Colonic mucosa (tissue), 4 donors: ENCODE measurements at places on chromosomes 4 and X. TPM values are rescaled to one million over a fixed set of nuclear protein-coding genes. Genes with fewer than 3 reads are reported as not detected.

GRCh38 chrX:24232796-24233195 lies 81.1 kb downstream of the SUPT20HL2 start:
- H3K4me3 ChIP-seq, result no peak overlapping the region
- no peak overlapping the region for H3K27ac ChIP-seq
- no peaks in the 10 kb centered on the region for H3K27me3 ChIP-seq

DNA sequence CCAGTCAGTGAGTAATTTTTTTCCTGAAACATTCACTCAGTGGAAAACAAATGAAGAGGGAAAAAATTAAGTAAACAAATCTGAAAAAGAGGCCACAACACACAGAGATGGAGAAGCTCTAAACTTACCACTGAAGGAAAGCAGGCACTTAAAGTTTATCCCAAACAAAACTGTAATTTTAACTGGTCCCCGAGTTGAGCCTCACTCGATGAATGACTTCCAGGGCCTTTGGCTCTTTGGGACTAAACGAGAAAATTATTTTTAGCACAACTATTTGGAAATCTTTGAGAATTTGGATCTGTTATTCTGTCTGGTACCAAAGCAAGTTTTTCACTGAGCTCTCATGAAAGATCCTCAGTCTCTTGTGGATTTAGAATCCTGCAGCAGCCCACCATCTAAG lies at the start of gene C1QTNF7:
TSS of gene C1QTNF7 (plus strand) at position 333 of the 400 bp plus-strand sequence. CDS start 7,711 bp downstream, outside the sequence.
- no peaks in the 10 kb centered on the region for H3K4me1 ChIP-seq
- DNase-seq, result no peak
- no peak within 1 kb of the TSS for H3K4me3 ChIP-seq
- H3K36me3 ChIP-seq, result no peaks in the 10 kb centered on the region
- peak within 1 kb of the TSS; percentile 4 for H3K27ac ChIP-seq
- H3K27me3 ChIP-seq, result no peaks in the 10 kb centered on the region

DNA sequence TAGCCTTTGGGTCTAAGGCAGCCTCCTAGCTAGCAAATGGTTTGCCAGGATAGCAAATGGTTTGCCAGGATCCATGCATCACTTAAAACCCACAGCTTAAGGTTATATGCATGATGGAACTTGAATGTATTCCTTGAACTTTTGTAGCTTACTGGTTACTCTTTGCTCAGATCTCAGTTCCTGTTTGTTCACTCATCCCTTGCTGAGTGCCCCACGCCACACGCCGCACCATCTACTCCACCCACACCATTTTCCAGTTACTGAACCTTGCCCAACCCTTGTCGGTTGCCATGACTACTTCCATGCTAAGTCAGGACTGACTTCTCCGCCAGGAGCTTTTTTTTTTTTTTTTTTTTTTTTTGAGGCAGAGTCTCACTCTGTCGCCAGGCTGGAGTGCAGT lies 29.5 kb upstream of the XIAP start:
- no peaks in the 10 kb centered on the region for H3K27me3 ChIP-seq
- DNase-seq, result peak; percentile 80
- H3K27ac ChIP-seq, result peak overlapping the region; percentile 65
- H3K4me3 ChIP-seq, result no peak overlapping the region

- H3K4me1 ChIP-seq, result no peaks in the 10 kb centered on the region
- no peak overlapping the region for H3K27ac ChIP-seq
- DNase-seq, result no peak
- H3K27me3 ChIP-seq, result no peaks in the 10 kb centered on the region
These were observed 170.4 kb upstream of the TET2 start for GRCh38 chr4:104976262-104976661.

DNA sequence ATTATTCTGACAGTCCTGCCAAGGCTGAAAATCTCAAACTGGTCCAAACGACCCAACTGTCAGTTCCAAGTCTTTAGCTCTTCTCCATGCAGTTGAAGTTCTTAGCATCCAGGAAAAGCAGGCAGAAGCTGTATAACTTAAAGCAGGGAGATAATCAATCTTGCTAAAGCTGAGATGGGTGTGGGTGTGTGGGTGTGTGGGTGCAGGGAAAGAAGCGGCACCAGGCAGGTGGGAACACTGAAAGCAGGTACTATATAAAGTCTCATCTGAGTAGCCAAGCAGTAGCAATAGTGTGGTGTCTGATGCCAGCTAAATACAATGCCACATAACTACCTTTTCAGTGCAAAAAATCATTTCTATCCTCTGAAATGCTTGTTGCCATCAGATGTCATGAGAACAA lies 69.7 kb upstream of the EGFL6 start:
- no peak overlapping the region for H3K4me3 ChIP-seq
- no peak for DNase-seq

Gene EXOC1L
- total RNA-seq, result not detected
